ENCODE measurements at places on chromosomes 6 and 20. TPM values are rescaled to one million over a fixed set of nuclear protein-coding genes. Genes with fewer than 3 reads are reported as not detected.

- no peak for DNase-seq
These were observed 46.9 kb upstream of the MAPK13 start for GRCh38 chr6:36083446-36083845.

Gene ABHD16B
- total RNA-seq, result not detected

DNA sequence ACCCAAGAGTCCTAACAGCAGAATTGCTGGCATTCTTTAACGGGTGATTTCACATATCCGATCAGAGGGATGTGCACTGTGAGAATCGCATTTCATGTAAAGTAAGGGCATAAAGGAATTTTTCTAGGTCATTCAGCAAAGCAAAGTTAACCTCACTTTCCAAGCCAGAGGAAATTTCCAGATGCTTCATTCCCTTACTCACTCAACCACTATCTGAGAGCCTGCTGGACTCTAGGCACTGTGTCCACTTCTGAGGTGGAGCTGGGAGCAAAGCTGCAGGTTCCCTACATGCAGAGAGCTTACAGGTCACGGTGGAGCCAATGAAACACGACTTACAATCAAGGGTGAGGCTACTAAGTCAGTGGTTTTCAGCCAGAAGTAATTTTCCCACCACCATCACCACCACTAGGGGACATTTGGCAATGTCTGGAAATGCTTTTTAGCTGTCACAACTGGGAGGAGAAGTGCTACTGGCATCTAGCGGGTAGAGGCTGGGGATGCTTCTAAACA lies 34.5 kb upstream of the TSHZ2 start:
- DNase-seq, result no peak

Gene ZC3H12D
- total RNA-seq, result 15.7 TPM

DNA sequence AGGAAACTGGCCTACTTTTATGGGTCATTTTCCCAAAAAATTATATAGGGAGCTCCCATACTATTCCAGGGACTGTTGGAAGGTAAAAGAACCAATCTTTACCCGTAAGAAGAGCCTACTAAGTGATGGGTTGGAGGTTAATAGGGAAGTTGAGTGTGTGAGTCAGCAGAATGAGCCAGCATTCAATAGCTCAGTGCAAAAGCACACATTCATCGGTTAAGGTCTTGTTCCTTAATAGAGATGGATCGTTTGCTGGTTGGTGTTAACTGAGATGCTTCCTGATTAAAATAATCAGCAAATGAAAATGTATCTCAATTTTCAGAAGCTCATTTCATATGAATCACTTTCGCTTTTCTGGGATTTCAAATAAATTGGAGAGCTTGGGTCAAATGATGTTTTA lies 115.3 kb upstream of the MRPS10 start:
- DNase-seq, result no peak

DNA sequence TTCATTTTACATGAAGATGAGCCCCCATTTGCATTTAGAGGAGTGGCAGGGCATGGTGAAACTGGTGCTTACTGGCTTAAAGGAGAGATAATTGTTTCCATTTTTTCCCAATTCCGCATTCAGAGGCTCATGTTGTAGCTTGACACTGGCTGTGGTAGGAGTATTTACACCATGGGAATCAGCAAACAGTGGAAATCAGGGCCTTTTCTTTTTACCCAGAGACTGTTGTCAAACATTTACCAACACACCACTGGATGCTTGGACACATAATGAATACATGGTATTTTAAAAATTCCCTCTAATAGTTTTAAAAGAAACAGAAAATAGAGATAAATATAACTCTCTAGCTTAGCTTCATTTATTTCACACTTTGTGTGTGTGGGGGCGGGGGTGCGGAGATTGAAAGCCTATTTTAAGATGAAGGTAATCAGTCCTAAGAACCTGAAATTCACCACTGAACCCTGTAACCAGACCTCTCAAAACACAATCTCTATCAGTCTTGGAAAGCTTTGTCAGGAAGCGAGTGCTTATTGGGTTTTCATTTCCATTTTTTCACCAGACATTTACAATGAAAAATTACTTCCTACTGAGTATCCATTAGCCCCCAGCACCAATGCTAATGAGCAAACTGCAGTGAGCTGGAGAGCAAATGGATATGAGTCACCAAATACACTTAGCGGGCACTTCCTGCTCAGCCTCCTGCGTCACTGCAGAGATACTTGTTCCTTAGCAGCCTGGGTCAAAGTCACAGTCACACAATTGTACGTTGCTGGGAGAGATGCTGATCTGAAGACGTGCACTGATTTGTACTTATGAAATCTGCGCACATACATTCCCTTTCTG lies 532.0 kb downstream of the BCKDHB start:
- DNase-seq, result peak; percentile 2

DNA sequence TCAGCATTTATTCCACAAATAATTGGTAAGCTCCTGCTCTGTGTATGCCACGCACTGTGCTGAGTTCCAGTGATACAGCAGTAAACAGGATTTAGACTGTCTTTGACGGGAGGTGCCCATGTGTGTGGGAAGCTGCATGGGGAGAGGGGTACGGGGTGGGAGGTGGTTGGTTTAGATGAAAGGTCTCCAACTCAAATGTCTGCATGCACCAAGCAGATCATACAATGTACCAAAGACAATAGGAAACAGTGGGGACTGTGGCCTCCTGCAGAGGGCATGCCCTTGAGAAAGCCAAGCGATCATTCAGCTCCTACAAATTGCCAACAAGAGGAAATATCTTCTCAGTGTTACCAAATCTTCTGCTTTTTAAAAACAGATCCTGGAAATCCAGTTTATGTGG lies 36.1 kb downstream of the SLC22A2 start:
- no peak for DNase-seq

- no peak for DNase-seq
These were observed 10.5 kb upstream of the HSF2 start for GRCh38 chr6:122388945-122389344.

Measured in GM12878 (cell line).